ENCODE measurements at places on chromosomes 6 and 20. TPM values are rescaled to one million over a fixed set of nuclear protein-coding genes. Genes with fewer than 3 reads are reported as not detected.

DNA sequence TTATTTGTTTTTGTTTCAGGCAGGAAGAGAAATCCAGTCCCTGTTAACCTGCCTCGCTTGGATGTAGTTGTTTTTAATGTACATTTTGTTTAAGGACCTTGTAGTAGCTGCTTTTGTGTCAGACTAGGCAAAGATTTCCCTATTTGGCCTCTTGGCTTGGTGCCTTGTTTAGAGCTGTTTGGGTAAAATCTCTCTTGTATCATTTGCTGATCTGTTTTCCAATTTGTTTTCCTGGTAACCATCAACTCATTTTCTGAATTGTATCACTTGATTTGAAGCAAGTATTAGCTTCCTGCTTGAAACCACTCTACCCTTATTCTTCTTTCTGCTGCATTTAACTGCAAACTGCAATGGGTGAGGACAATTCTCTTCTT lies 160.7 kb downstream of the ZFAND3 start:
- DNase-seq: no peak
- H3K36me3 ChIP-seq: peaks cover 8% of the 10 kb centered on the region
- no peak overlapping the region for H3K4me3 ChIP-seq
- no peaks in the 10 kb centered on the region for H3K27me3 ChIP-seq
- H3K27ac ChIP-seq: peak overlapping the region; percentile 84
- H3K4me1 ChIP-seq: peaks cover 63% of the 10 kb centered on the region

GRCh38 chr6:38020593-38020992 lies 201.1 kb downstream of the ZFAND3 start:
- H3K27ac ChIP-seq: no peak overlapping the region
- no peaks in the 10 kb centered on the region for H3K36me3 ChIP-seq

- H3K4me1 ChIP-seq: no peaks in the 10 kb centered on the region
- H3K27ac ChIP-seq: no peak overlapping the region
- no peaks in the 10 kb centered on the region for H3K36me3 ChIP-seq
- DNase-seq: no peak
- peak overlapping the region; percentile 57 for H3K4me3 ChIP-seq
Observed at GRCh38 chr6:1475174-1475573, 85.8 kb downstream of the FOXF2 start.

DNA sequence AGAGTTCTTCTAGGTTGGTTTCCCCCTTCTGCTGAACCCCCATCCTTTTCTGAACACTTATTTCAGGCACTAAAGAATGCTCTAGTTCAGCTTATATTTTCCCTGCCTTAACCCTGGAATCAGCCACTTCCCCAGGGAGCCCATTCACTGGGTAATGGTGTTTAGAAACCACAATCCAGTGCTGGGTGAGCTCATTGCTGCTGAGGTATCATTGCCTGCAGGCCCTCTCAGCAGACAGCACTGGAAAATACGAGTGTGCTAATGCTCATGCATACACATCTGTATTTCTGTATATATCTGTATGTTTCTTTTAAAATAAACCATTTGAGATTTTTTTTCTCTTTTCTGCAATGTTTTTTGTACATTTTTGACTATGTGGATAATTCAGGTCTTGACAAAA lies 27.0 kb downstream of the OSBPL2 start:
- H3K4me3 ChIP-seq: no peak overlapping the region
- H3K27me3 ChIP-seq: no peaks in the 10 kb centered on the region
- H3K36me3 ChIP-seq: peaks cover 16% of the 10 kb centered on the region
- no peak for DNase-seq
- no peaks in the 10 kb centered on the region for H3K4me1 ChIP-seq

GRCh38 chr20:39875492-39876110 lies 813.4 kb downstream of the MAFB start:
- no peaks in the 10 kb centered on the region for H3K36me3 ChIP-seq
- no peak overlapping the region for H3K4me3 ChIP-seq
- peaks cover 19% of the 10 kb centered on the region for H3K27me3 ChIP-seq
- H3K27ac ChIP-seq: no peak overlapping the region

DNA sequence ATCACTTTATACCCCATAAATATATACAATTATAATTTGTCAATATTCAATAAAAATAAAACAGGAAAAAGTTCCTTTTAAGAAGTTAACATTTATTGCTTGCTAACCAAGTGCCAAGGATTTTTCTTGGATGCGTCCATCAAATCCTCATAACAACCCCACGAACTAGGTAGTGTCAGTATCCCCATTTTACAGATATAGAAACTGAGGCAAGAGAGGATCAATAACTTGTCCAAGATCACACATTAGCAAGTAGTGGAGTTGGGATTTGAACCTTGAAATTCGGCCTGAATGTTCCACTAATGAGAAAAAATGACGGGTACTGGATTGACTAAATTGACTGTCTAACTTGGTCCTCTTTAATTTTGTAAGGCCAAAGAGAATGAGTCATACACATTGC lies 5.7 kb upstream of the L3MBTL3 start:
- H3K4me1 ChIP-seq: peaks cover 9% of the 10 kb centered on the region
- H3K27ac ChIP-seq: no peak overlapping the region
- H3K27me3 ChIP-seq: peaks cover 4% of the 10 kb centered on the region
- DNase-seq: no peak

GRCh38 chr6:14353798-14354197 lies 236.2 kb downstream of the CD83 start:
- H3K36me3 ChIP-seq: no peaks in the 10 kb centered on the region
- H3K27ac ChIP-seq: no peak overlapping the region
- peaks cover 28% of the 10 kb centered on the region for H3K4me1 ChIP-seq
- no peaks in the 10 kb centered on the region for H3K27me3 ChIP-seq
- no peak overlapping the region for H3K4me3 ChIP-seq
- DNase-seq: no peak

GRCh38 chr6:16177881-16178280 lies 49.0 kb downstream of the MYLIP start:
- no peaks in the 10 kb centered on the region for H3K27me3 ChIP-seq
- no peak overlapping the region for H3K4me3 ChIP-seq
- no peak overlapping the region for H3K27ac ChIP-seq
- H3K36me3 ChIP-seq: peaks cover 8% of the 10 kb centered on the region
- peaks cover 7% of the 10 kb centered on the region for H3K4me1 ChIP-seq

DNA sequence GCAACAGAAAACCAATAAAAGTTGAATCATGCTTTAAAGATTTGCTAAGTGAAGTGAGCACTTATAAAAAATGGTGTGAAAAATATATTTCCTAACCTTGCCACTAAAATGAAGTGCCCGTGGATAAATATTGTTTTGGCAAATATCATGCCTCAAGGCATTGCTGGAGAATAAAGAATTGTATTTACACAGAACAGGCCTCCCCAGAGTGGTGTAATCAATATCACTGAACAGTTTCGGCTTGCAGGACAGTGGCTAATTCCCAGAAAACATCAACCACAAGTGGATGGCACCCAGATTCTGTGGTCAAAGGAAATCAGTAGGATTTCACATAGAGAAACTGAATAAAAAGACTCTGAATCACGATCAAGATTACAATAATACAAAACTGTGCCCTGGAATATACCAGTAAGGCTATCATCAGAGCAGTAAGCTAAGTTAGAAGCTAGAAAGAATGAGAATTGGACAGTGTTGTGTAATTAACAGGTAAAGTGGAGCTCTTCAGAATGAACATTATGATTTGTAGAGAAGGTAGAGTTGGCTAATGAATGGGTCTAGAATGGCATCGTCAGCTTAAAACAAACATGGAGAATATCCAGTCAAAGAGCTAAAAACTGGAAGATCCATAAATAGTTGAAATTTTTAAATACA lies 1026.9 kb upstream of the ADGRB3 start:
- no peak overlapping the region for H3K27ac ChIP-seq
- H3K4me1 ChIP-seq: no peaks in the 10 kb centered on the region
- H3K27me3 ChIP-seq: no peaks in the 10 kb centered on the region
- H3K4me3 ChIP-seq: no peak overlapping the region
- no peak for DNase-seq
- no peaks in the 10 kb centered on the region for H3K36me3 ChIP-seq

GRCh38 chr20:34952671-34953070 lies 2.9 kb downstream of the GSS start:
- no peak for DNase-seq
- no peaks in the 10 kb centered on the region for H3K27me3 ChIP-seq
- no peak overlapping the region for H3K4me3 ChIP-seq
- H3K4me1 ChIP-seq: peaks cover 25% of the 10 kb centered on the region

DNA sequence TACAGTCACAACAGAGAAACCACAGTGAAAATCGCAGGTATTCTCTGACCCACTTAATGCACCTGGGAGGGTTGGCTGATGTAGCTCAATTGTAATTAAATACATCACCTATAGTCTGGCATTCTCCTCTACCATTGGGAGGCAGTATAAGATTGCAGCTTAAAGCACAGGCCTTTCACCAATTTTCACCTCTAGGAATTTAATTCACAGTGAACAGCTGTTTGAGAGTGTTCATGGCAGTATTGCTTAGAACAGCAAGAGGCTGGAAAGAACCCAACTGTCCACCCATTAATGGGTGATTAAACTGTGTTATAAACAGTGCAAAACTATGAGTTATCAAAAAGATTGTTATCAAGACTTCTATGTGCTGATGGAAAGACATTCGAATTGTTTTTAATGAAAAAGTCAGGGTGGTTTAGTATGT lies 2.0 kb downstream of the EDEM2 start:
- H3K4me1 ChIP-seq: peaks cover 34% of the 10 kb centered on the region
- peak overlapping the region; percentile 94 for H3K27ac ChIP-seq
- no peaks in the 10 kb centered on the region for H3K27me3 ChIP-seq
- peak overlapping the region; percentile 99 for H3K4me3 ChIP-seq

- peaks cover 9% of the 10 kb centered on the region for H3K27me3 ChIP-seq
- H3K36me3 ChIP-seq: no peaks in the 10 kb centered on the region
- no peak overlapping the region for H3K4me3 ChIP-seq
- H3K27ac ChIP-seq: no peak overlapping the region
- no peak for DNase-seq
- no peaks in the 10 kb centered on the region for H3K4me1 ChIP-seq
Observed at GRCh38 chr6:125947615-125948014, 9.0 kb upstream of the HINT3 start.

- H3K27me3 ChIP-seq: peaks cover 4% of the 10 kb centered on the region
- H3K4me3 ChIP-seq: no peak overlapping the region
- no peaks in the 10 kb centered on the region for H3K36me3 ChIP-seq
- H3K4me1 ChIP-seq: peaks cover 19% of the 10 kb centered on the region
- H3K27ac ChIP-seq: no peak overlapping the region
Observed at GRCh38 chr6:134628154-134628553, 310.2 kb upstream of the SGK1 start.

- no peaks in the 10 kb centered on the region for H3K27me3 ChIP-seq
- H3K27ac ChIP-seq: peak overlapping the region; percentile 91
- peaks cover 84% of the 10 kb centered on the region for H3K4me1 ChIP-seq
- DNase-seq: peak; percentile 10
- no peaks in the 10 kb centered on the region for H3K36me3 ChIP-seq
- no peak overlapping the region for H3K4me3 ChIP-seq
Observed at GRCh38 chr20:33843854-33844253, 32.7 kb downstream of the CHMP4B start.

DNA sequence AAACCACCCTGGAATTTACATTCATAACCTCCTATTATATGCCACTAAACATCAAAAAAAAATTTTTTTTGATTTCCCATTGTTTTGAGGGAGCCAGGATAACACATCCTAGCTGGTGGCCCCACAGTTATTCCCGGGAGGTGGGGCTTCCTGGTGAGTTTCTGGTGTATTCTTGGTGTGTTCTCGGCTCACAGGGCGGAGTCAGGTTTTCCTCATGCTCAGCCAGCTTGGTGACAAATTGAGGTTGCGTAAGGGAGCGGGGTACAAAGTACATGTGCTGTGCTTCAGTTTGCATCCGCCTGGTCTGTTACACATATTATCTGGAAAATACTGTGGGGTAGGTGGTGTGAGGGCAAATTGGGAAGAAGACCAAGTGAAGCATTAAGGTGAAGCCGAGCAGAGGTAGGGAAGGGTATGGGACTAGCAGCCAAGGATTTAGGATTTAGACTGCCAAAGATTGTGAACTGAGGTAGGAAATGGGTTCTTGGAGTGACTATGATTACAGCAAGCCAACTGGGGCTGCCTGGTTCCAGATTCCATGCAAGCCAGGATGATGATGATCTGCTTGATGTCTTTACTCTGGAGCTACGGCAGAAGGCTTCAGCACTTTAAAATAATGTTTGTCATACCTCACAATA lies 46.2 kb upstream of the EEF1A1 start:
- H3K4me1 ChIP-seq: peaks cover 3% of the 10 kb centered on the region
- no peak overlapping the region for H3K4me3 ChIP-seq
- no peaks in the 10 kb centered on the region for H3K36me3 ChIP-seq

- H3K27me3 ChIP-seq: peaks cover 42% of the 10 kb centered on the region
- peaks cover 7% of the 10 kb centered on the region for H3K4me1 ChIP-seq
- H3K27ac ChIP-seq: no peak overlapping the region
- H3K36me3 ChIP-seq: no peaks in the 10 kb centered on the region
Observed at GRCh38 chr20:35598476-35598875, 17.2 kb upstream of the SPAG4 start.

GRCh38 chr6:62102387-62102786 lies 183.6 kb downstream of the KHDRBS2 start:
- peaks cover 22% of the 10 kb centered on the region for H3K36me3 ChIP-seq
- no peaks in the 10 kb centered on the region for H3K27me3 ChIP-seq
- no peak overlapping the region for H3K4me3 ChIP-seq
- peaks cover 19% of the 10 kb centered on the region for H3K4me1 ChIP-seq

DNA sequence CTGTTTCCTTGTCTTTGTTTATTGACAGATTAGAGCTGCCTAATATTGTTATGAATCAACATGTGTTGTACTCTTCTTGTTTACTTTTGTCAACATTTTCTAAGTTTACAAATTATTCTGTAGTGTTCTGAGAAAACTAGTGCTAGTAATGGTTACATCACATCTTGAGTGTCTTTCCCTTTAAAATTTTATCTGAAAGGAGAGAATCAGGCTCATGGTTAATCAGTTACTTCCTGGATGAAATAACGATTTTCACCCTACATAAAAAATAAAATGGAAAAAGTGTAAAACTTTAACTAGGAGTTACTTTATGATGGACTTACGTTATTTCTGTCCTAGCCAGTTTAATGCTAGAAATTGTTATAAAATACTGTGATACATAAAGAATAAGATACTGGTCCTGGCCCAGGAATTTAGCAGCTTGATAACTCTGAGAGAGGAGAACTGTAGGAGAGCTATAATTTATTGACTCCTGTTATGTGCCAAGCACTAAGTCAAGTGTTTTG lies 26.4 kb upstream of the BMP5 start:
- H3K4me1 ChIP-seq: no peaks in the 10 kb centered on the region
- H3K27ac ChIP-seq: no peak overlapping the region
- no peaks in the 10 kb centered on the region for H3K36me3 ChIP-seq
- no peaks in the 10 kb centered on the region for H3K27me3 ChIP-seq
- H3K4me3 ChIP-seq: no peak overlapping the region

The CD164 gene
- polyA plus RNA-seq: 242 TPM

The CDK5RAP1 gene
- 28.8 TPM for polyA plus RNA-seq

The ADGB gene
- not detected for polyA plus RNA-seq

The HLA-DRA gene
- polyA plus RNA-seq: 10,549 TPM

The XKR7 gene
- 0.03 TPM for polyA plus RNA-seq

The SH3BGRL2 gene
- 1.00 TPM for polyA plus RNA-seq

The RPRD1B gene
- polyA plus RNA-seq: 4.4 TPM

The PHACTR3 gene
- polyA plus RNA-seq: not detected

All from naive B cell (primary cell).